ENCODE measurements at places on chromosomes 13 and 19.

DNA sequence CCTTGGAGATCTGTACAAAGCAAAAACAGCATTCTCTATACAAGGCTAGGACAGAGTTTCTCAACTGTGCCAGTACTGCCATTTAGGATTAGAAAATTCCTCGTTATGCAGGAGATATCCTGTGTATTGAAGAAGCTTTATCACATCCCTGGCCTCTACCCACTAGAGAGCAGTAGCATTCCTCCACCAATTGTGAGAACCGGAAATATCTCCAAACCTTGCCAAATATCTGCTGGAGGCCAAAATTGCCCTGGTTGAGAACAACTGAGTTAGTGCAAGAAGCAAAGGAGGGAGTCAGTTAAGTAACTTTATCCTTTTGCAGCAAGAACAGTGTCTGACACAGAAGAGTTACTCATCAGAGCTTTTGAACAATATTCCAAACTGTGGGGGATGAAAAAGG lies 16.2 kb upstream of the FREM2 start:
- no peak for DNase-seq

DNA sequence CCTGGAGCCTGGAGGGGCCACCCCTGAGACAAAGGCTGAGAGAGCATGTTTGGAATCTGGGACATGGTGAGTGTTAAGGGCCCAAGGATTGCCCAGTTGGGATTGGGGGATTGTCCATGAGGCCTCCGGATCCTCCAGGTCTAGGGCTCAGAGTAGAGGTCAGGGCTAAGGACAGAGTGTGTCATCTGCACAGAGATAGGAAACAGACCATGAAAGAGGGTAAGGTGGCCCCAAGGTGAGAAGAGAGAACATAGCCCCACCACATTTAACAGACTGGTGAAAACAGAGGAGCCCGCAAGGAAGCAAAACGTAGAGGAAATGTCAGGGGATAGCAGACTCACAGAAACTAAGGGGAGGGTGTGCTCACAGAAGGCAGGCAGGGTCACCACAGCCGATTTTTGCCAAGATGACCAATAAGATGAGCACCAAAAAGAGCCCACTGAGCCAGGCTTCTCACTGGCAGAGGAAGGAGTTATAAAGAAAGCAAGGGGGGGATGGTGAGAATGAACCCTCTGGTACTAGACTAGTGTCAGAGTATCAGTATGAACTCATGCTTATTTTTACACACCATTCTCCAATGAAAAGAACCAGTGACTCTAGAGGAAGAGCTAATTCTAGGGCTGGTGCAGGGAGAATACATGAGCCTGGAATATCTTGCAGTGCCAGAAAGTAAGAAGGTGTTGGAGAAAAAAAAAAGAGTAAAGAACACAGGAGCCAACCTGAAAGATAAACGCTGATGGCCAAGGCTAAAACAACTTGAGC lies 17.5 kb downstream of the DYRK1B start:
- no peak for DNase-seq

- DNase-seq: no peak
Observed at GRCh38 chr19:1416014-1416841, 8.8 kb downstream of the DAZAP1 start.

- no peak for DNase-seq
Observed at GRCh38 chr19:23015660-23016059, 12.7 kb upstream of the ZNF728 start.

GRCh38 chr13:46387064-46387851 lies at the start of gene RUBCNL:
Gene RUBCNL, minus strand, starts transcription at chr13:46387252. Its CDS starts 14,777 bp downstream, at chr13:46372475.
- DNase-seq: no peak

- DNase-seq: no peak
Observed at GRCh38 chr19:3452171-3452941, 28.0 kb downstream of the SMIM24 start.

DNA sequence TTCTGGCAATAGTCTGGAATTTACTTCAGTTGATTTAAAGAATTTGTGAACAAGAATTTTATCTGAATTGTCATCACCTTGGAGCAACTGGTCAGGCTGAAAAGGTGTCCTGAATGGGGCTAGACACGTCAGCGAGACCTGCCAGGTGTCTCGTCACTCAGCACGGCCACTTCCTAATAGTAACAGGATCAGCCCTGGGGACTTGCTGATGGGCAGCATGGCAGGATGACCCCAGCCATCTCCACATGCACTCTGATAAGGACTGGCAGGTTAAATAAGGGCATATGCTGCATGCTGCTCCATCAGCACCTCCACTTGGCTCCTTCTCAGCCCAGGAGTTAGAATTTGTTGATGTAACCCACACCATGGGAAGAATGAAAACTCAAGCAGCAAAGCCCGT lies 224.2 kb downstream of the FOXO1 start:
- no peak for DNase-seq

DNA sequence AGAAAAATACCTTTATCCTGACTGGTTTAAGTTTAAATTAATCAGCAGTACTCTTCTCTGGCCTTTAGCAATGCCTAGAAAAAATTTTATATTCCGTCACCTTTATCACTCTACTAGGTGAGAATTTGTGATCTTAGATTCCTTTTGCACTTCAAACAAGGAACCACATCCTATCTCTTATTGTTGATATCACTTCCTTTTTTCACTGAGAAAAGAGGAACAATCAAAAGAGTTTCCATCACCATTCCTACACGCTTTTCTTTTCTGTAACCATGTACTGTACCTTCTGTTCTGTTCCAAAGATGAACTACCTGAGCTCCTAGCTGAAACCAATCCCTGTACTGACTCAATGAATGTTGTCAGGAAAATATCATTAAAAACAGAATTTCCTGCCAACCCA lies 1379.0 kb upstream of the MIR17HG start:
- no peak for DNase-seq

GRCh38 chr19:28196961-28197360 lies 1016.0 kb downstream of the UQCRFS1 start:
- no peak for DNase-seq

GRCh38 chr19:48629599-48630295 lies 7.4 kb downstream of the DBP start:
- DNase-seq: no peak

DNA sequence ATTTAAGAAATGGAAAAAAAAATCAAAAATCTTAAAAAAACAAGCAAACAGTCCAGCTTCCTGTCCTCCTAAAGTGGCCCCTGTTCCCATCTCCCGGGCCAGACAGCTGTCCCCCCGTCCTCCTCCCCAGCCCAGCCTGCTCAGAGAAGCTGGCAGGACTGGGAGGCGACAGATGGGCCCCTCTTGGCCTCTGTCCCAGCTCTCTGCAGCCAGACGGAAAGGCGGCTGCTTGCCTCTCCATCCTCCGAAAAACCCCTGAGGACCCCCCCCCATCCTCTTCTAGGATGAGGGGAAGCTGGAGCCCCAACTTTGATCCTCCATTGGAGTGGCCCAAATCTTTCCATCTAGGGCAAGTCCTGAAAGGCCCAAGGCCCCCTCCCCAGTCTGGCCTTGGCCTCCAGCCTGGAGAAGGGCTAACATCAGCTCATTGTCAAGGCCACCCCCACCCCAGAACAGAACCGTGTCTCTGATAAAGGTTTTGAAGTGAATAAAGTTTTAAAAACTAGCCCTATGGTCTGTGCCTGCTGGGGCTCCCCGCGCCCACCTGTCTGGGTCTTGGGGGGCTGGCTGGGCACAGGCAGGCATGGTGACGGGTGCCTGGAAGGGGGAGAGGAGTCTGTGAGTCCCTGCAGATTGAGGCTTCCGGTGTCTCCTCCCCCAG lies 3.8 kb downstream of the GADD45GIP1 start:
- no peak for DNase-seq

GRCh38 chr19:15971224-15971780 lies 22.5 kb downstream of the OR10H4 start:
- no peak for DNase-seq

- DNase-seq: no peak
Observed at GRCh38 chr19:47230921-47231214, at the start of gene BBC3. Gene BBC3, minus strand, starts transcription at chr19:47231199. Its CDS starts 2,768 bp downstream, at chr19:47228431.

DNA sequence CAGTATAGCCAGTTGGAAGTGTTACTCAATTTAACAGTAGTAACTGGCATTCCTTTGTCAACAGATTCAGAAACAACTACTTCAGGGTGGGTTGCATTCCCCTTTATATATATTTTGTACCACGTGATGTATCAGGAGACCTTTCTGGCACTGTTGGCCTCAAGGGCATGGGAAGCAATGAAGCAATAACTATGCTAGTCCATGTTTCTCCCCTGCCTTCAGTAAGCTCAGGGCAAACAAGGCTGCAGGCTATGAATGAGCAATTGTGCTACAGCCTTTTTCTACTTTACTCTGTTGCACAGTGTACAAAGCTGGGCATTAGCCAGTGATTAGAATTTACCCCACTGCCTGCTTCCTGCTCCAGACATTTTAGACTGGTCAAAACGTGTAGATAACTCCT lies 348.8 kb downstream of the GPC5 start:
- no peak for DNase-seq

GRCh38 chr19:36049080-36049698 lies 4.9 kb downstream of the THAP8 start:
- no peak for DNase-seq

DNA sequence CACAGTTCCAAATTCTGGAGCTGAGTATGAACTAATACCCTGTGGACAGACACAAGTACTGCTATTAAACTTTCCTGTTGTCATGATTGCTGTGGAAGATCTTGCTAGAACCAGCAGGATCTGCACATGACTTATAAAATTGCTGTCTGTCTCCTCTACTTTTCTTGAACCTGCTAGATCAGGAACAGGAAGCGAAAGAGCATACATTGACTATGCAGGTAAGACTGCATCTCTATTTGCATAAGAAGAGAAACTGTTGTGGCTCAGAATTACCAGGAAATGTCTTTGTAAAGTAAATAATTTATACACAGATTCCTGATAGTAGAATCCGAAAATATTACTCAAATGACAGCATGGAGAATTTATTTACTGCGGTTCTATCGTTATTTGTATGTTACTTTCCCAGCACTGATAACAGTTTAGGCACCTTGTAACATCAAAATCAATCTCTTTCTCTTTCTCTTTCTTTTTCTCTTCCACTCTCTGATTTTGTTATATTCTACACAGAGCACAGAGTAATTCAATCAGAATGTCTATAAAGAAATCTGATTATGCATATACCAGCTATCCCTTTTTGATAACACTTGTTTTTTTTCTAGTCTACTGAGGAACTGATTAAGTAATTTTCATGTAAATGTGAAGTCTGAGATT lies 226.5 kb downstream of the MYO16 start:
- no peak for DNase-seq

DNA sequence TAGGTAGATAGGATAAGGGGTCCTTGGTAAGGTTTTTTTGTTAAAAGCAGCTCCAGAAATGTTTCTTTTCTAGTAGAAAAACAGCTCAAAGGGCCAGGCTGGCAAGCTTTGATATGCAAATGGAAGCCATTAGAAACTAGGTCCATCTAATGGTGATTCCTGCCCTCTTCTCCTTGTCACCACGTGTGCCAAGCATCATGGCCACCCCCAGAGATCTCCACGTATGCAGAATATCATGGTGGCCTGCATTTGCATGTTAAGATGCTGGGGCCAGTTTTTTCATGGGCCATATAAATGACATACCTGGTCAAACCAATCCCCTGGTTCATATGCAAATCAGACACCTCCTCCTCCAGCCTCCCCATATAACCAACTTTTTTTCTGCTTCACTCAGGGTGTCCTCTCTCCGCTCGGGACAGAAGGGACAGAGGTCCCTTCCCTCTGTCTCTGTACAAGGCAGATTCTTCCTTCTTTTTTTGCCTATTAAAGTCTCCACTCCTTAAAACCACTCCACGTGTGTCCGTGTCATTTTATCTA lies 1335.9 kb downstream of the UQCRFS1 start:
- DNase-seq: no peak

- DNase-seq: no peak
Observed at GRCh38 chr19:1076951-1077350, 10.0 kb downstream of the ARHGAP45 start.

GRCh38 chr13:110528371-110528770 lies 33.2 kb downstream of the RAB20 start:
- DNase-seq: no peak

- DNase-seq: no peak
Observed at GRCh38 chr19:20471431-20471830, 94.2 kb downstream of the ZNF737 start.

DNA sequence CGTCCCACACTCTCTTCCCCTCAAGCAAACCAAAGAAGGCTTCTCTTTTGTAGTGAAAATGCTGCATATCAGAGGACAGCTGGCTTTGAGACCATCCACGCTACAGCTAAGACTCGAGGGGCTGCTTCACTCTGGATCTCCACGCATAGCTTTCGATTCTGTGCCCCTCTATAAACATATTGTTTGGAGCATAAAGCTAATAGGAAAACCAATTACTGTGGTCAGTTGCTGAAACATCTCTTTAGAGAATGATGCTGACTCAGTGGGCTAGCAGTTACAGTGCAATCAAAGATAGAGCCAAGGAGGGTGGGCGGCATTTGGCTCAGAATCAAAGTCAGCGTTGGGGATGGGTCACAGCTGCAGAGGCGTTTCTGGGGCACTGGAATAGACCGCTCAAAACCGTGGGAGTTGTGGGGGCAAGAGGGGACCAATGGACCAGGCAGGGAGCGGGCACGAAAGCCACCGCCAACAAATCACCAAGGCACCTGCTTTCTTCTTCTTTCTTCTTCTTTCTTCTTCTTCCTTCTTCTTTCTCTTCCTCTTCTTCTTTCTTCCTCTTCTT lies 76.7 kb downstream of the RASL11A start:
- no peak for DNase-seq

- DNase-seq: no peak
Observed at GRCh38 chr19:39136225-39136940, 10.8 kb downstream of the PAK4 start.

GRCh38 chr13:112679932-112680677 lies 9.7 kb upstream of the ATP11A start:
- DNase-seq: no peak

DNA sequence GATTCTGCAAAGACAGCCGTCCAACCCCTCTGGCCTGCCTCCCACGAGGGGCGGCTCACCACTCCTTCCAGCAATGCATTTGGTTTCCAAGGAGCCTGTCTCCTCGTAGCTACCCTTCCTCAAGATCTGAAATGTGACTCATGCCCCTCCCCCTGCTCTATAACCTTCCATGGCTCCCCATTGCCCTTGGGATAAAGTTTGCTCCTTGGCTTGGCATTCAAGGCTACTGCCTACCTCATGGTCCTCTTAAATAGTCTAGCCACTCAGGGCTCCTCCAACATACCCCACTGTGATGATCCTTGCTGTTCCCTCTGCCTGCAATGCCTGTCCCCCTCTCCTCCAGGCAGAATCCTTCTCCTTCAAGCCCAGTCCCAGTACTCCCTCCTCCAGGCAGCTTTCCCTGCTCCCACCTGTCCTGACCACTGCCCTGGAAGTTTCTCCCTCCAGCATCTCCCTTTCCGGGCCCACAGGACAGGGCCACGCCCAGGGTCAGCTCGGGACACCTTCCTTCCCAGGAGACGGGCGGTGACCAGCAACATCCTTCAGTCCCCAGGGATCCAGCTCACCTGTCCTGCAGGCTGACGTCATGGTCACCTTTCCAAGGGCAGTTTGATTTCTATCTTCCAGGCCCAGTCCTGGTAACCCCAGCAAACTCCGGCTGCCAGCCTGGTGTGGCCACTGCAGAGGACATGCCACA lies 19.2 kb upstream of the SEMA6B start:
- no peak for DNase-seq

All from GM04504 (cell line).